Left ventricle myocardium superior (tissue), 1 donor: ENCODE measurements at places on chromosomes 16 and 17. TPM values are rescaled to one million over a fixed set of nuclear protein-coding genes. Genes with fewer than 3 reads are reported as not detected.

DNA sequence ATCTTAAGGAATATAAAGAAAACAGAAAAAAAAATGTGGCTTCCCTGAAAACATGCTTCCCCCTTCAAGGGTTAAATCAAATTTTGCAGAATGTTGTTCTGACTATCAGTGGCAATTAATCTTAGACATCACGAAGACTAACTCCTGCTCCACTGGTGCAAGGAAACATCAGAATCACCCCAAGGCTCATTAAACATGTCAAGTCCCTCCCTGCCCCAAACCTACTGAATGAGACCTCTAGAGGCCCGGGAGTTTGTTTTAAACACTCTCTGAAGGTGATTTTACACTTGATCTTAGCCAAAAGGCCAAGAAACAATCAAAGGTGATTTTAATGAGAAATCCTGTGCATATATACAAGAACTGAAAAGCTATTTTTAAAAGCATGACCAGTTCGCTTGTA is 18.3 kb downstream of the PSME3IP1 start:
- no peak for DNase-seq

- DNase-seq = no peak
Measured at GRCh38 chr16:58276346-58276951, 18.4 kb downstream of the PRSS54 start.

DNA sequence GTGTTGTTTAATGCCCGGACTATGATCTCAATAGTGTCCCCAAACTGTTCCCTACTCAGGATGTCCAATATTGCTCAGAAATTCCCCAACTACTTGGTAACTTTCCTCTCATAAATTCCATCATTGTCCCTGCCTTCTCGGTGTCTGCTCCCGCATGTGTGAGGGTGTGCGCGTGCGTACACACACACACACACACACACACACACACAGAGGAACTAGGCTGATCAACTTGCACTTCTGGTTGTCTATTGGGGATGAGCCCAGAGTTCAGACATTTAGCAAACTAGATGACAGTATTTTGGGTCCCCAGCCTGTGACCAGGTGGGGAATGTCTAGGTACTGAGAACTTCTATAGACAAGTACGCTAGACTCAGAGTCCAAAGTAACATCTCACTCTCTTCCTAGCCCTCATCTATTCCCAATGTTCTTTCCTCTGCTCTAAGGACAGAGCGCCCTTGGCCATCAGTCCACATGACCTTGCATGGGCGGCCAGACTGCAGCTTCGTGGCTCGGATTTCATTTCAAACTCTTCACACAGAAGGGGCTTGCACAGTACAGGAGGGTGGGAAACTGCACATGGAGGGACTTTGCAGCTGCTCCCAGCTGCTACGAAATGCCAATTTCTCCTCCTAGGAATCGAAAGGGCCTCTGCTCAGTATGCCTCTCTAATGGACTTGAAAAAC is 5.3 kb downstream of the HS3ST3A1 start:
- DNase-seq = no peak

DNA sequence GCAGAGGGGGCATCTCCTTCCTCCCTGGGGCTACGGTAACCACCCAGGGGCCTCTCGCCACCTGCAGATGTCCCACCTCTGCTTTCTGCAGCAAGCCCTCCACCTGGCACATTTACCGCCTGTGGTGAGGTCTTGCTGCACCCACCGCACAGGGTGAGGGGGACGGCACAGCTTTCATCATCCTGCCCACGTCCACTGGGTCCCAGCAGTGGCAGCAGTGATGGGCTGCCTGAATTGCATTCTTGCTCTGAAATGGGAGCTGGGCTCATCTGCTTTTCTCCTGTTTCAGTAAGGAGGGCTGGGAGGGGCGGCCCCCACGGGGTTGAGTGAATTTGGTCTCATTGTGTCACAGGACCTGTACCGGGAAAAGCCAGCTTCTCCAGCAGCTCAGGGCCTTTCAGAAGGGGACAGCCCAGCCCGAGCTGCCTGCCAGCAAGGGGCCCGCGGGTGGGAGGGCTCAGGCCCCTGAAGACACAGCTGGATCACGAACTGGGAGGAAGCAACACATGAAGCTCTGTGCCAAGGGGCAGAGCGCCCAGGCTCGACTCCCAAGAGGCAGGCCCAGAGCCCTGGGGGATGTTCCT is 12.7 kb downstream of the DNAAF8 start:
- DNase-seq = no peak

DNA sequence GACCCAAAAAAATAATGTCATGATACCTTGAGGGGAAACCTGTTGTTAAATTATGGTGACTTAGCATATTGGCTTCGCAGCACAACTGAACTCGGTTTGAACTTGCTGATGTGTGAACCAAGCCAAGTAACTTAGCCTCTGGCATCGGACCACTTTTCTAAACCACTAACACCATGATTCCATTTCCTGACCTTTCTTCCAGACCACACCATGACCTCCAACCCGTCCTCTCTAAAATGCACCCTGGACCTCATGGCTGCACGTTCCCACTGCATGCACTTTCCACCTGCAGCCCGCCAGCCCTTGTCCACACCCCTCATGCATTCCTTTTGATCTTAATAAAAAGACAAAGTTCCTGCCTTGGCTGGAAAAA is 29.3 kb downstream of the DYNLRB2 start:
- no peak for DNase-seq

DNA sequence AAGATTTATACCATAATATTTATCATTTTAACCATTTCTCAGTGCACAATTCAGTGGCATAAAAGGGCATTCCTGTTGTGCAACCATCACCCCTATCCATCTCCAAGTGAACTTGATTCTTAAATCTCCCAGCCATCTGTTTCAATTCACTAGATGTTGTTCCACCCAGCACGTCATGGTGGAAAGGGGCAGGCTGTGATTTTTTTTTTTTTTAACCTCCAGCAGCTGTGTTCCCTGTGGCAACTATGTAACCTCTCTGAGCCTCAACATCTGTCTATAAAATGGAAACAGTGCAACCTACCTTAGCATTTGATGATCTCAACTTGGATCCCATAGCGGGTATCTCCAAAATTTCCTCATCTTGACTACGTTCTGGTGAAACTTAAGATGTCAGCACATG is 604.5 kb downstream of the WWOX start:
- no peak for DNase-seq

- DNase-seq = no peak
Measured at GRCh38 chr17:79005063-79005861, 4.3 kb downstream of the CANT1 start.

GRCh38 chr16:63618896-63619485 is 1502.9 kb downstream of the CDH11 start:
- no peak for DNase-seq

DNA sequence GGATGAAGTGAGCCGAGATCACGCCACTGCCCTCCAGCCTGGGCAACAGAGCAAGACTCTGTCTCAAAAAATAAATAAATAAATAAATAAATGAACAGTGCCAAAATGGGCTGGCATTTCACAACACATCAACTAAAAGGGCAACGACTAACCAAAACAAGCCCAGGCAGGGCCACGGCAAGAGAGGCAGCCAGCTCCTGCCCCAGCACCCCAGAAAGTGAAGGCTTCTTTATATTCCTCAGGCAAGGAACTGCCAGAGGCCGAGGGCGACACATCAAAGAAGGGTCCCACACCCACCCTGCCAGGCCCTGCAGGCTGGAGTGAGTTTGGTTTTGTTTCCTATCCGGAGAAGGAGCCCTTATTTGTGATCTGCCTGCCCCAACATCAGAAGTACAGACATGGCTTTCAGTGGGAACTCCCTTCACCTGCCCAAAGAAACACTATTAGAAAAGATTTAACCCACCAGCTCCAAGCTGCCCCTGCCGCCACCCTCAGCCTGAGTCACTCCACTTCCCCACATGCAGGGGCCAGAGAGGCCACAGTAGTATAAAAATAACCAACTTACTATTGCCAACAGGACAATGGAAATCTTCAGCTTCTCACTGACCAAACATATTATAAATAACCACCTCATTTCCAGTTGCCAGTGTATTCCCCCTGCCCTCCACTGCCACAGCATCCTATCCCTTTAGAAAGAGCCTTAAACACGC is 8.0 kb downstream of the FBXO31 start:
- no peak for DNase-seq

DNA sequence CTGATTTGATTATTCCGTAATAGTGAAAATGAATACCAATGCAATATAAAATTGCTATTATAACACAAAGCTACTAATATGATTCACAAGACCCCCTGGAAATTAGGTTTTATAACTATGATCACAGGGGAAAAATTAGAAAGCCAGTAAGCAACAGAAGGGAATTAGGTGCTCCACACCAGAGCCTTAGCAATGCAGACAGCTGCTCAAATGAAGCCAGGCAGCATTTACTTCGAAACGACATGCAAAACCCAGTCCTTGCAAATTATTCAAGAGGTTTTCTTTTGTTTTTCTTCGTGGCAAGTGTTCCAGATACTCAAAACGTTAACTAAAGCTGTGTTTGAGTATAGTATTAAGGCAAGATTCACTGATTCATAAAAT is 47.9 kb downstream of the TOX3 start:
- no peak for DNase-seq

DNA sequence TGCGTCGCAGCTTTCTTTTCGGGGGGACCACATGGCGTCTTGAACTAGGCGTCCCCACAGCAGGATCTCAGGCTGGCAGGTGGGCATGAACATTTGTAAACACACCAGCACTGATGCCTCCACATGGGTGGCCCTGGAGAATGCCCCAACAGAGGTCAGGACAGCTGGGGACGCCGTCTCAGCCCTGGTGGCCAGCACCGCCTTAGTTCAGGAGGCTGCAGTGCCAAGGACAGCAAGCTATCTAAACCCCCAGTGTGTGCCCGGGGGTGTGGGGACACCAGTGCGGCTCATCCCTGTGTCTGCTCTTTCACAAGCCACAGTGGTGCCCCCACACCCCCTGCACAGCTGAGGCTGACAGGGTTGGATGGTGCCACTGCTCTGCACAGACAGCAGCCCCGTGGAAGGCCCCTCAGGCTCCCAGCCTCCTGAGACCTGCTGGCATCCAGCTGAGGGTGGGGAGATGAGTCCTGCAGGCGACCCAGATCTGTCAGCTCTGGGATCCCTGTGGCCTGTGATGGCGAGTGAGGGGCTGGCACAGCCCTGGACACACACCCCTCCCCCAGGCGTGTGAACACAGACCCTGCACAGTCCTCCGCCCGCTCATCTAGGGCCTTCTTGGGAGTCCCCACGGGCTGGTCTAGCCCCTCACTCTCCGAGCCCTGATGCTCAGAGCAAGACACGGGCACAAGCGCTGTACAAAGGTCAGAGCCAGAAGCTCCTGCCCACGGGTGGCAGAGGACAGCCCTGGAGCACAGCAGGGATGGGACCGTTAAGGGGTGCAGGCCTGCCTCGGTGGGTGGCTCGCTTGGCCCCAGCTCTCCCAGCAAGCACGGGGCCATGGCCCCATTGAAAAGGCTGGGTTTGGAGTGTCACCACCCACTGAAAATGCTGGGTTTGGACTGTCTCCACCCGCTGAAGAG is 10.7 kb downstream of the FSCN2 start:
- no peak for DNase-seq

GRCh38 chr16:27313422-27314160 is at the start of gene IL4R:
Gene IL4R (plus strand): TSS chr16:27313974. CDS start chr16:27340204, 26,230 bp downstream.
- peak; percentile 80 for DNase-seq

- no peak for DNase-seq
Measured at GRCh38 chr16:11630046-11630767, 38.0 kb upstream of the SNN start.

GRCh38 chr17:29190592-29191207 is 10.5 kb upstream of the MYO18A start:
- DNase-seq = no peak

GRCh38 chr17:39158623-39159022 is 7.2 kb upstream of the PLXDC1 start:
- DNase-seq = no peak

- DNase-seq = no peak
Measured at GRCh38 chr16:60166111-60166510, 1432.0 kb upstream of the GOT2 start.

DNA sequence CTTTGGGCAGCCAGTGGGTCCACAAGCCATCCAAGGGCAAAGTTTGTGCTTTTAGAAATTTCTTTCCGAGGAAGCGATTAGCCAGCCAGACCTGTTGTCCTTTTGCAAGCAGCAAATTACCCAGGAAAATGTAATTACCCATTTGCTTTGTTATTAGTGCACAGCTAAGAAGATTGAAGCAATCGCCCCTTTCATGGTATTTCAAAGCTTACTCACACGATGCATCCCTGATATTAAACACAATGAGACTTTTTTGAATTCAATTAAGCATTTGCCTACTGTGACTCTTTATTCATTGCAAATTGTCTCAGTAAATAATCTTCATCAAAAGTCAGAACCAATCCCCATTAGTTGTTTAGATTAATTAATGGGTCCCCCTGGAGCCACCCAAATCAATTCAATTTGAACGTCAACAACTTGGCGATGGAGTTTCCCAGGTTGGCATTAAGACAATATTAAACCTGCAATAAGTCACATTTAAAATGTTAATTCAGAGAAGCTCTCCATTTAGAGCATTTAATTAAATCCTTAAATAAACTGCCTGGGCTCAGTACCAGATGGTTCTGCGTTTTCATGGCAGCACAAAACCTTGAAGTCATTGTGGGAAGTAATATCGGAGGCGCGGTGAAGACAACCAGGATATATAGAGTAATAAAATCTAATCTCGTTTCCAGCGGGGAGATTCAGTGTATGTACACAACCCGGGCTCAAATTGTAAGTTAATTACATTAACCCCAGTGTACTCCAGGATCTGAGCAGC is 366.2 kb upstream of the TNRC6C start:
- DNase-seq = no peak

DNA sequence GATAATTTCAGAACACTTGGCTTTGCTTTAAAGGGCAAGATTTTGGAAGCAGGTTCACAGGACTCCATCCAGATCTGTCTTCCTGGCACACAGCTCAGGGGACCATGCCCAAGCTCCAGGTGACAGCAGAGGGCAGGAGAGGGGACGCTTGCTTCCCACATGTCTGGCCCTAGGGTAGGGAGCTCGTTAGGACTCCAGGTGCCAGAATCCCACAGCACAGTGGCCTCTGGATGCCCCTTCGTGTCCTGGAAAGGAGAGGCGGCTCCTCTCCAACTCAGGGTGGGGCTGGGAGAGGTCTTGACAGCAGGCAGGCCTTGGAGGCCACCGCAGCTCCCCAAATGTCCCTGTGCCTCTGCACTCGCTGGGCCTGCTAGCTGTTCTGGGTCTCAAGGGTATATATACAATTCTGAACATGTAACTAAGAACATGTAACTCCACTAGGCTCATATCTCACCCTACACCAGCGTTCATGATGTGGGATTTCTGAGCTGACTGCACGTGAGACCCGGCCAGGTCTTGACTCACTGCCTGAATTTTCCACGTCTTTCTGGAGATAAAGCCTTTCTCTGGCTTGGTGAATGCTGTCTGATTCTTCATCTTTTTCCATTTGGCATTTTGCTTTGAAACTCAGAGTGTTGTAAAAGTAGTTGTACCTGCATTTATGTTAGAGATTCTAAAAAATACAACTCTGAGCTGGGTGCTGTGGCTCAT is 52.8 kb downstream of the MARCHF10 start:
- no peak for DNase-seq

- no peak for DNase-seq
Measured at GRCh38 chr16:84687715-84688114, 12.1 kb upstream of the USP10 start.

- DNase-seq = no peak
Measured at GRCh38 chr17:64503821-64504768, 2.0 kb downstream of the DDX5 start.

HOXB4 gene
- total RNA-seq = 0.79 TPM

SERPINF2 gene
- total RNA-seq = 1.4 TPM

ELOB gene
- total RNA-seq = 325 TPM

MAP2K6 gene
- 2.9 TPM for total RNA-seq

ANKFN1 gene
- total RNA-seq = not detected

DOC2B gene
- 3.9 TPM for total RNA-seq

ASGR1 gene
- 0.30 TPM for total RNA-seq

DOC2A gene
- total RNA-seq = 0.82 TPM
